ENCODE measurements at places on chromosomes 3 and 15.

DNA sequence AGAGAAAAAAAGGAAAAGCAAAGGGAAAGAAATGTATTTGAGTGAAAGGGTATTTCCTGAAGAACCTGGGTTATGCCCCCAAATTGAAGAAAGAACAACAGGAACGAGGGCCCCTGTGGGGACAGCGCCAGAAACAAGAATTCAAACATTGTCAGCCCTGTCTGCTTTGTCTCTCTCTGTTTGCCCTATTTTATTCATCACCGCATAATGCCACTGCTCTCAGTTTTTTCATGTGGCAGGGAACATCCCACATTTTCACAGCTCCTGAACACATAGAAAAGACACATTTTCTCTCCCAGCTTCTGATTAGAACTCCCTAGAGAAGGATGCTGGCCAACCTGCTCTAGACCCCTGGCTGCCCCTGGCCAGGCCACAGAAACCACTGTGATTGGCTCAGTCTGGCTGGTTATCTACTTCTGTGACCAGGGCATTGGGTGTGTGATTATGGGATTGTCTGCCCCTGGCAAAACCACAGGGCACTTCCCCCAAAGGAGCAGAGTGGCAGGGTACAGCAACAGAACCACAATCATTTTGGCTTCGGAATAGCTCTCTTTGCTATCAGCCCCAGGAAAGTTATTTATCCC, 31.3 kb upstream of the CCDC54 start:
- DNase-seq = no peak

DNA sequence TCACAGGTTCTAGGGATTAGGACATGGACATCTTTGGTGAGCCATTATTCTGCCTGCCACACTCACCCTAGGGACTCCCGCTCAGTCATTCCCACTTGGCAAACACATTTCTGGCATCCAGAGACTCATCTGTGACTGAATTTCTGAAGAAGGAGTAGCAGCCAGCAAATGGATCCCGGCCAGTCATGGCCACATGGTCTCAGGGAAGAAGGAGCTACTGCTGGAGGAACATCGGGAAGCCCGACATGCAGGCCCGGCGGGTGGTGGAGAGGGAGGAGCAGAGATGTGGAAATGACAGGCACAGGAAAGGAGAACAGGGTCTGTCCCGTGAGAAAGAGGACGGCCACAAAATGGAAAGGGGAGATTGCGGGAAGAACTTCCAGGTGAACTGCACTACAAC, 65.4 kb downstream of the SEMA5B start:
- no peak for DNase-seq

- no peak for DNase-seq
Measured at GRCh38 chr15:49171790-49172189, 1.7 kb downstream of the GALK2 start.

DNA sequence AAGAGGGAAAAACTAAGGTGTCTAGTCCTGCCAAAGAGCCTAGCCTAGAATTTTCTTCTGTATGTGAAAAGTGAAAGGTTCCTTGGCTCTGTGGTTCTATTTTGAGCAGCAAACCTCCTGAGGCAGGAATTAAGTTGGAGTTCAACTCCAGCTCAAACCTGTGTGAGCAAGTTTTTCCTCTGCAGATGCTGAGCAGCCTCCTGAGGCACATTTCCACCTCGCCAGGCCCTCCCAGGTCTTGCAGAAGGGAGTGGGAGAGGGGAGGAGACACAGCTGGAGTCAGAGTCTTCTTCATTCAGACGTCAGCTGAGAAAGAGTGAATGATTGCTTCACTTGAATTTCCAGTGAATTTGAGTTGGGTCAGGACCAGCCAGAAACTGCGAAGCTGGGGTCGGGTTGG, 69.5 kb upstream of the ETV5 start:
- no peak for DNase-seq

- DNase-seq = no peak
Measured at GRCh38 chr3:111691293-111691909, 96.3 kb upstream of the ZBED2 start.

DNA sequence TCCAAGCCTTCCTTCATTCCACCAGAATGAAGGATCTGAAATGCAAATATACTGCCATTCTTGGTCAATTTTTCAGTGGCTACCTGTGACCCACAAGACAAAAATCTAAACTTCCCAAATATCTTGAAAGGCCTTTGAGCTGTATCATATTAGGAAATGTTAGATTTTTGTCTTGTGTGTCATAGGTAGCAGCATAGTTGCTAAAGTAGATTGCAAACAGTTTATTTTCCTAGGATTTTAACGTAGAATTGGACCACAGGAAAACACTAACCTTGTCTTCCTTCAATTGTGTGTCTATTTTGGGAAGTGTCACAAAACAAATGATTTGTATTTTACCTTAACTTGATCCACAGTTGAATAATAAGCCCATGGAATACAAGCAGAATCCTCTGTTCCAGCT, 42.4 kb downstream of the CP start:
- no peak for DNase-seq

DNA sequence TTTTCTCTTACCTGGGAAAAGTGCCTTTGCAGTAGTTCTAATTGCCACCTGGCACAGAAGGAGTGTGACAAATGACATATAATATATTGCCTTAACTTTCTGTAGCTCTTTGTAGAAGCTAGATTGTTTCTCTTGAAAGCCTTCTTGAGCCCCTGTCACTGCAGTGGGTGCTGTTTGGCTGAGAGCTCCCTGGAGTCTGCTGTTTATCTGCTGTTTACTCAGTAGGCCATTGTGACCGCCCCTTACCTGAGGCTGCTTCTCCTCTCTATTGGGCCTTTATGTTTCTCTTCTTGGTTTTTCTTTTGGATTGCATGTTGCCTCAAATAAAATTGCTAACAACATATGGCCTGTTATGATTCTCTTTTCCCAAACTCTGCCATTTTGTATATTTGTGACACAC, 16.7 kb downstream of the MAP2K5 start:
- DNase-seq = no peak

DNA sequence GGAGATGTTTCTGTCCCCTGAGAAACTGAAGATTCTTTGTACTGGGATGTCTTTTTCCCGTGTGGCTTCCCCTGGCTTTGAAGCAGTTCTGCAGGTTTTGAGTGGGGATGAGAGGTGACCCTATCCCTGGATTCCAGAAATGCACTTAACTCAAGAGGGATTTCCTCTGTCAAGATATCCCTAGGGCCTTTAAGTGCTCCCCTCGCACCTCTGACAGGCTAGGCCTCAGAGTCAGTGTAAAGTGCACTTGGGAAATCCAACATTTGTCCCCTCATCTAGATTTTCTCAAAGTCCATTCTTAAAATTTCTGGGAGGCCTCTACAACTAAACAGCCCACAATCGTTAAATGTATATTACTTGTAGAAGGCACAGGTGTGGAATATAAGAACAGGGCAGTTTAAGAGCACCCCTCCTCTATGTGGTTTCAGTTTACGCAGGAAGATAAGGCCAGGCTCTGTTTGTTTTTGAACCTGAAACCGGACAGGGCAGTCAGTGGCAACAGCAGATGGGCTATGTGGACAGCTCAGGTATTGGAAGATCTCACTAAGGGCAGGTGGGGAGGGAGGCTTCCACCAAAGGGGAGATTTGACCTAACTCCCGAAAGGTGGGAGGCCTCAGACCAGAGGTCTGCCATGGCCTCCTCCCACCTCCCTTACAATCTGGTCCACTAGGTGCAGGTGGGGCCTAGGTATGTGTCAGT, 4.8 kb downstream of the C3orf52 start:
- DNase-seq = no peak

- no peak for DNase-seq
Measured at GRCh38 chr3:36482880-36483279, 102.6 kb downstream of the STAC start.

GRCh38 chr15:58015565-58015964, 49.9 kb downstream of the ALDH1A2 start:
- no peak for DNase-seq

GRCh38 chr3:161413127-161413854, 42.0 kb upstream of the SPTSSB start:
- peak; percentile 73 for DNase-seq

DNA sequence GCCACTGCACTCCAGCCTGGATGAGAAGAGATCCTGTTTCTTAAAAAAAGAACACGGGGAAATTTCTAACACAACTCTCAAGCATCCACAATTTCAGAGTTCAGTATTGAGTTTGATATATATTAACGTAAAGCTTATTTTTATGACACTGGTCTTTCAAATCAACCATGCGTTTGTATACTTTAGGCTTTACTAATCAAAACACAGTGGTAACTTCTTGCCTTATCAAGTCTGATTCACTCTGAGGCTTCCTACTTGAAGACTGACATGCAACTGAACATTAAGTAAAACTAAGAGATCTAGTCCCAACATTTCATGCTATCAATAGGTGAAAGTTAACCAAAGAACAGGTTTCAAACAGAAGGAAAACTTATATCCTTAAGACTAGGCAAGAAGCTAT, 46.7 kb downstream of the PRTG start:
- DNase-seq = no peak

- no peak for DNase-seq
Measured at GRCh38 chr15:80449825-80450224, 45.6 kb downstream of the ARNT2 start.

GRCh38 chr3:132196113-132196512, 121.1 kb upstream of the ACP3 start:
- DNase-seq = no peak

DNA sequence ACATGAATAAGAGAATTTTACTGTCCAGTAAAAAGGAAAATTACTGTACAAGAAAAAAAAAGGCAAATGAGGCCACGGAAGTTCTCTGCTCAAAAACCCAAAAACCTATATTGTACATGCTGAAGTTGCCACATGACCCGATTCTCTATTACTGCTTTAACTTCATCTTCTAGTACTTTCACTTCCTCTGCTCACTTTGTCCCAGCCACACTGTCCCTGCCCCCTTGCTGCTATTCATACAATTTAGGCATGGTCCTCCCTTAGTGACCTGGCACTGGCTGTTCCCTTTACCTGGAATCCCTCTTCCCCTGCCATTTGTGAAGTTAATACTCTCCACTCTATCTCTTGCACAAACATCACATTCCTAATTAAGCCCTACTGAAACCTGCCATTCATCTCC, 457.4 kb downstream of the MAGI1 start:
- DNase-seq = no peak

DNA sequence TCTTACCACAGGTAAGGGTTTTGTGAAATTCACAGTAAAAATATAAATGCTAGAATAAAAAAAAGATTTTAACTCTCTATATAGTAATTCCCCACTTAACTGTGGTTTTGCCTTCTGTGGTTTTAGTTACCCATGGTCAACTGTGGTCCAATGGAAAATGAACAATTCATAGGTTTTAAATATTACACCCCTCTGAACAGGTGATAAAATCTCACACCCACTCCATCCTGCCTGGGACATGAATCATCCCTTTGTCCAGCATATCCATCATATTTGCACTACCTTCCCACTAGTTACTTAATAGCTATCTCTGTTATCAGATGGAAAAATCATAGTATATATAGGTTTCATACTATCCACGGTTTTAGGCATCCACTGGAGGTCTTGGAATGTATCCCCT, 49.2 kb downstream of the HDGFL3 start:
- no peak for DNase-seq

DNA sequence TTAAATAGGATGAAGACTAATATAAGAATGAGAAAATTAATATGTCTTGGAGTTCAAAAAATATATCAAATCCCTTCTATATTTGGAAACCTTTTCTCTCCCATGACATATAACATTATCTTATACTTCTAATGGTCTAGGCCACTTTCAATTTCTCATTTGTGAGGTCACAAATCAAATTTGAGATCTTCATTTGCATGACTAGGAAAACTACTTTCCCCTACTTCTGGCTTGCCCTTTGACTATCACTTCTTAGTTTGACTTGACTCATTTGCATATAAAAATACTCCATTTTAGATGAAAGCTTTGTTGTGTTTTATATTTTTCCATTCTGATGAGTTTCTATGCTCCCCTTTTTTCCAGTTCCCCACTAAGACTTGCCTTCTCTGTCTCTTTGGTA, 598.6 kb upstream of the TBL1XR1 start:
- no peak for DNase-seq

- DNase-seq = no peak
Measured at GRCh38 chr3:64138046-64138445, 87.2 kb downstream of the PRICKLE2 start.

GRCh38 chr3:99960941-99961340, 143.3 kb downstream of the CMSS1 start:
- no peak for DNase-seq

DNA sequence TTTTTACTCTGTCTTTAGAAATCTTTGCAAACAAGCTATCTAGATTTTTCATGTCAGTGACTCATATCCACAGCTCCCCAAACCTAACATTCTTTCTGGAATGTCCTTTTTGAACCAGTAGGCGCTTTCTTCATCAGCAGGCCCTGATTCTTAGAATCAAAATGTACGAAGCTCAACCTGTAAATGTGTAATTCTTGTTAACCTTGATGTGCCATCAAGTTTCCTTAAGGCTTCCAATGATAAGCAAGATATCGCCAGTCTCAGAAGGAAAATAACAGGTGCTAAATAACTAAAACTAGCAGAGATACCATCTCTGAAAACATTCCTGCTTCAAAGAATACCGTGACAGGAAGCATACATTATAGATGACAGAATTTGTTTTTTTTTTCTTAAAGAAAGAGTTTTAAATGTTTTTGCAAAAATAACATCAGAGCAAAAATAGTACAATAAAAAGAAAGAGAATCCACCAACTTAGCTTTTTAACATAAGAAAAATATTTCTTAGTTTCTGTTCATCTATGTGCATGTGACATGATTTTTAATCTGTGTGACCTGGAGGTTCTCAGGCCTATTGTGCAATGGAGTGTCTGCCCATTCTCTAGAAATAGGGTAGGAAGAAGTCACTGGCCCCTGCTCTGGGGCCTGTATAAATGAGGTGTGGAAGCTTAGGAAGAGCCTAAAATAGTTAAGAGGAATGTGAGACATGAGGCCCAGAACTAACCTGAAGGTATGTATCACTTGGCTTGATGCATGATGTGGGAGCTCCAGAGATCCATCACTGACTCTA, 14.7 kb upstream of the SECISBP2L start:
- no peak for DNase-seq

- DNase-seq = no peak
Measured at GRCh38 chr15:67908756-67909155, 68.9 kb upstream of the RNU6-1 start.

DNA sequence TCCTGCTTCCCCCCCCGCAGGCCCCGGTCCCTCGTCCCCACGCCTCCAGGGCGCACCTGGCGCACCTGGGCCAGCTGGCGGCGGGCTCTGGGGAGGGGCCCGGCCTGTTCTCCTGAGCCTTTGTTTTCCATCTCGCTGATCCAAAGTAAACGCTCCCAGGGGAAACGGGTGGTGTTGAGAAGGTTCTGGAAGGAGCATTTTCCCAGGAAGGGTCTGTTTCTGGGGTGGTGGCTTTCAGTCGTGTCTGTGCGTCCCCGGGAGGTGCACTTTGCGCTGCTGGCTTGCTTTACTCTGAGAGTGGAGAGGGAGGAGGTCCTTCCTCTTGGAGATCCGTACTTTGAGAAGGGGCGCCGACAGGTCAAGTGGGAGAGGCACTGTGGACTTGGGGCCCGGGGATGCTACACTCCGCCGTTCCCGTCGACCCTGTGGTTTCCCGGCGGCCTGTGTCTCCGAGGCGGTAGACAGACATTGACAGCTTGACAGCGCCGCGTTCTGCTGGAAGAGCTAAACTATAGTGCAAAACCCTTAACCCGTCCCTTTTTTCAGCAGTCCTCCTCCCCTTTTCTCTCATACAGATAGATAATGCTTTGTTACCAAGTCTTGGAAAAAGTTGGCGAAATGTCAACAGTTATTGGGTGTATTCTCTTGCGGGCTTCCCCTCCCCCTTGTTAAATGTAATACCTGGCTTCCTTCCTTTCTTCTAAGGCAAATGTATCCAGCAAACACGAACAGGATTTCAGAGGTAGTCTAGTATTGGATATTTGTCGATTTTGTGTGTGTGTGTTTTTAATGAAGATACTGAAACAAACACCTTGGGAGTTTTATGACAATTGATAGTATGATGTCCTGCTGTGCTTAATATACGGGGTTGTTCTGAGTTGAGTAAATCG, 6.5 kb downstream of the TPM1 start:
- peak; percentile 80 for DNase-seq
